Stimulated activated CD8-positive, alpha-beta memory T cell treated with anti-CD3 and anti-CD28 coated beads, Interleukin-7, amount 100 ng/mL, for 1 hour (primary cell): ENCODE measurements at places on chromosomes 1 and 21.

- DNase-seq, result no peak
Measured at GRCh38 chr1:97573553-97573952, 347.3 kb downstream of the DPYD start.

- no peak for DNase-seq
Measured at GRCh38 chr1:174090471-174090870, 68.3 kb upstream of the RC3H1 start.

DNA sequence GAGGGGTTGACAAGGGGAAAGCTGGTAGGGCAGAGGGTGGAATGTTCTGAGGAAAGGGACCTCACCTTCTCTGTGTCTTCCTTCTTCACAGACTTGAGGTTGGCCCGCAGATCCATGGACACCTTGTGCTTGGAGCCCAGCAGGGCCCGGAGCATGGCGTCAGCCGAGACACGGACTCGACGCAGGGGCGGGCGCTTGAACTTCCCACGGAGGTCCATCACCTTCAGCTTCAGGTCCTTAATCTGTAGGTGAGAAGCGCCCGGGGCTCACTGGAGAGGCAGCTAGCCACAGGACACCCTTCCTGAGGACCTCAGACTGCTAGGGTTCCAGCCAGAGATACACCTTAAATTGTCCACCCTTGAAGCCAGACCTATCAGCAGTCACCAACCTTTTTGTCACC, 10.2 kb downstream of the TNNI1 start:
- DNase-seq, result no peak

DNA sequence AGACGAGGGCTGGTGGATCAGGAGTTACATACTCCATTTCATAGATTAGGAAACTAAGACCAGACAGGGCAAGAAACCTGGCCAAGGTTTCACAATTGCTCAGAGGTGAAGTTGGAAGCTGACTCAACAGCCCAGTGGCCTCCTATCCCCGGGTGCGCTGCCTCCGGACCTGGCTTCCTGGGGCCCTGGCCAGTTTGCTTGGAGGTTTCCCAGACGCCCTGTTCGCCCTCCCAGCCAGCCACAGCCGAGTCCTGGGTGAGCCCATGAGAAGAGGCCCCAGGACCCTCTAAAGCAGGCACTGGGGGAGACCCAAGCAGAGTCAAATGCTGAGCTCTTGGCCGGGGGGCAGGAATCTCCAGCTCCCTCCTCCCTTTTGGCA, 180.1 kb downstream of the ZBTB18 start:
- DNase-seq, result no peak

DNA sequence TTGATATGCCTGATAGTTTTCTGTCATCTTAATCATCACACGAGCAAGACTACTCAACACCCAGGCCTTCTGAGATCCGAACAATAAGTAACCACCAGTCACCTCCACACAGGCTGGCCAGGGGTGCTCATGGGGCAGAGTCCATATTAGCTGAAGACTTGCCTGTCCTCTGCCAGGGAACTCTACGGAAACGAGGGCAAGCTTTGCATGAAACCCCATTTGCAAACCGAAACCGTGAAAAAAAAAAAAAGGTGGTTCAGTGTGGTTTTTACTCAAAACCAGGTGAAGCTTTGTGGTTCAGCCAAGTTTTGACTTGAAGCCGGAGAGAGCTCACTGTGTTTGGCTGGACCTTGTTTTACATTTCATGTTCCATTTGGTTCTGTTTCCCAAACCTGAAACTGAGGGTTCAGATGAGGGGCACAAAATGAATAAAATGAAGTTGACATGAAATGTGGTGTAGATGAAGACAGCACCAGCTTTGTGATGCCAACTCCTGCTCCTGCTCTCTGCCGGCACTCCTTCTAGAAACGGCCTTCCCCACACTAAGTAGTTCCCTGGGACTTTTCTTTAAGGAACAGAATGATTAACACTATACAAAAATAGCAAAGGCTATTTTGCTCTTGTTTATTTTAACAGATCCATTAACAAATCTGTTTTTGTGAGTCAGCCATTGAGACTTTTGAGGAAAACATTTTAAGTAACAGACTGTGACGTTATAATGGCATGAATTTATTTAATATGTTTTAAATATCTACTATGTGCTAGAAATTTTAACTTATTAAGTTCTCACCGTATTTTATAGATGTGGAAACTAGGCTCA, 74.7 kb downstream of the RUNX1 start:
- DNase-seq, result no peak
